Esophagus muscularis mucosa (tissue), 4 donors: ENCODE measurements at places on chromosomes 12 and 14. TPM values are rescaled to one million over a fixed set of nuclear protein-coding genes. Genes with fewer than 3 reads are reported as not detected.

The CS gene
- 103 TPM for total RNA-seq

The CLEC1A gene
- total RNA-seq, result 3.9 TPM

The RHOJ gene
- 11.0 TPM for total RNA-seq

DNA sequence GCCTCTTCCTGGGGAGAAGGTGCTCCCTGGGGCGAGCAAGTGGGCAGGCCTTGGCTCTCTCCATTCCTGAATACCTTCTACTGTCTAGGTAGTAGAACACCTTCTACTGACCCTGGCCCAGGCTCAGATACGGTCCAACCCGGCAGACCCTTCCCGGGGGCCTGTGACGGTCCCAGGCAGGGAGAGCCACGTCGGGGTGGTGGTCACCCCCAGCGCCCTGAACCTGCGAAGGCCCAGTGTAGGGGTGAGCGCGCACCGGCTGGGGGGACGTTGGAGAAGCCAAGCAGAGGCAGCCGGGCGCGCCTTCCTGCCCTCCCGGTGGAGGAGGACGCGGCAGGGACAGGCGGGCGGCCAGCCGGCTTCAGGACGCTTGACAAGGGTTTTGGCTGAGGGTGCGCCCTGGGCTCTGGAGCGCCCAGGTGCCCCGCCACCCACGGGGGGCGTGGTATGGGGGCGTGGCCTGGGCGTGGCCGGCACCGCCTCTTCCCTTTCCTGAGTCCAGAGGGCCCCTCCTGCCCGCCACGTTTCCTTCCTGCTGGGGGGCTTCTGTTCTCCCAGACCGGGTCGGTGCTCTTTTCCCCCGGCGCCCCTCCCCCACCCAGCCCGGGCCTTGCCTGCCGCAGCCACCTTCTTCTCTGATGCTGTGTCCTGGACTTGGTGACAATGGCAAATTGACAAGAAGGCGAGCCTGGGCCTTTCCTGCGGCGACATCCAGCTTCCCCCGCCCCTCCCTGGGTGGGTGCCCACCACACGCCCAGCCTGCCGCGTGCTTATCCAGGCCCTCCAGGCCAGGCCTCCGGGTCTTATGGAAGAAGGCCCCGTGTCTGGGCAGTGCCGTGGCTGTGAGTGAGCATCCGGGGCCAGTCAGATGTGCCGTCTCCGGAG, 24.5 kb upstream of the PPP1R13B start:
- H3K4me3 ChIP-seq, result peak overlapping the region; percentile 40
- no peak for DNase-seq
- no peaks in the 10 kb centered on the region for H3K27me3 ChIP-seq
- H3K4me1 ChIP-seq, result peaks cover 28% of the 10 kb centered on the region
- no peaks in the 10 kb centered on the region for H3K36me3 ChIP-seq

GRCh38 chr14:65639216-65639615, 226.7 kb downstream of the FUT8 start:
- no peak overlapping the region for H3K27ac ChIP-seq
- DNase-seq, result no peak
- no peak overlapping the region for H3K4me3 ChIP-seq
- no peaks in the 10 kb centered on the region for H3K4me1 ChIP-seq
- no peaks in the 10 kb centered on the region for H3K27me3 ChIP-seq

GRCh38 chr12:125518074-125518473, 452.8 kb downstream of the AACS start:
- no peak overlapping the region for H3K27ac ChIP-seq
- H3K4me1 ChIP-seq, result no peaks in the 10 kb centered on the region
- H3K36me3 ChIP-seq, result no peaks in the 10 kb centered on the region
- DNase-seq, result no peak

- no peaks in the 10 kb centered on the region for H3K27me3 ChIP-seq
- H3K27ac ChIP-seq, result no peak overlapping the region
- no peaks in the 10 kb centered on the region for H3K36me3 ChIP-seq
Measured at GRCh38 chr12:1920971-1921370, 2.5 kb upstream of the CACNA2D4 start.

- DNase-seq, result no peak
- H3K4me3 ChIP-seq, result no peak overlapping the region
- peaks cover 92% of the 10 kb centered on the region for H3K36me3 ChIP-seq
- H3K27ac ChIP-seq, result no peak overlapping the region
- peaks cover 10% of the 10 kb centered on the region for H3K4me1 ChIP-seq
Measured at GRCh38 chr12:49652921-49653520, 29.7 kb downstream of the PRPF40B start.
